ENCODE measurements at places on chromosomes 5 and 9.

GRCh38 chr9:107367727-107368502, 84.8 kb downstream of the RAD23B start:
- no peak for DNase-seq

GRCh38 chr9:78575771-78576170, 278.8 kb downstream of the PSAT1 start:
- DNase-seq: no peak

DNA sequence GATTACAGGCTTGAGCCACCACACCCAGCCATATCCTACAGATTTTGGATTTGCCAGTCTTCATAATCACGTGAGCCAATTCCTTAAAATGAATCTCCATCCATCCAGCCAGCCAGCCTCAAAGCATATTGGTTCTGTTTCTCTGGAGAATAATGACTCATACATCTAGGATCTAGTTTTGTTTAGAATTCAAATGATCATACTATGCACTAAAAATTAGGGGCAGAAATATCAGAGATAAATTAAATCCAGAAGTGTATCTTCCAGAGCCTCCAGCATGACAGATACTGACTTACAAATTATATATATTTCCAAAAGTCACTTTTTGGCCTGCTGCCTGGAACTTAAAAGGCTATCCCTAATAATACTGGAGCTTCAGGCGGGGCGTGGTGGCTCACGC, 119.1 kb upstream of the NR5A1 start:
- no peak for DNase-seq

DNA sequence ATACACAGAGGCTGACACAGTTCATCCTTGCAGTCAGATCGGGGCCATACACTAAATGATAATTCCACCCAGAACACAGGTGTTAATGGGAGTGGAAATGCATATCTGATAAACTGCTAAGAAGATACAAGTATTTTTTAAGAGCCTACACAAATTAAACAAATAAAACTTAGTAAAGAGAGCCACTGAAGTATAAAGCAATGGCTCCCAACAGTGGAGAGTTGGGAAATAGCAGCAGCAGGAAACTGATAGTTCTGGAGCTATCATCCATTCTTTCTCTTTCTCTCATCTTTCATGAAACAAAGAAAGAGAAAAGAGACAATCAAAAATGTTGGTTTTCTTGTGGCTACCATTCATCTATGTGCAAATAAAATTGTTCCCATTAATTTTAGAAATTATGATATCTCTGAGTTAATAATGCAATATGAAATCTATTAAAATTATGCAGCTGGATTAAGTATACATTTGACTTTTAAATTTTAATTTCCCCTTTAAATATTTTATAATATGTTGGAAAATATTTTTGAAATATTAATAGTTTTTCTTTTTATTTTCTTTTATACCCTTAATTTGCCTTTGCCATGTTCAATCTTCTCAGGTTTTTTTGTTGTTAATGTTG, 120.8 kb downstream of the EMB start:
- no peak for DNase-seq

DNA sequence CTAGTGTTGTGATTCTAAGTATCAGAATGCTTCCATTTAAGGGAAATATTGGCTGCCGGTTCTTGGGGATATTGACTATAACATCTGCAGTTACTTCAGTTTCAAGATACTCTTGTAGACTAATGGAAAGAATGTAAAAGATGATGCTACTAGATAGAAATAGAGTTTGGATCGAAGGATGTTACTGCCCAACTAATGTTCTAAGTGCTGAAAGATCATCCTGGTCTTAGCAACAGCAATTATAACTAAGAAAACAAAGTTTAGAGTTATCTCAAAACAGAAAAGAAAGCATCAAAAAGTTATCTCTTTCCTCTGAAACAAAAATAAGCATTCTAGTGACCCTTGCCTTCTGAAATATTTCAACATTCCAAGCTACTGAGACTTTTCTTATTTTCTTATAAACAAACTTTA, 49.9 kb downstream of the ITGA1 start:
- DNase-seq: no peak

GRCh38 chr5:132246806-132247205, 10.7 kb upstream of the PDLIM4 start:
- DNase-seq: no peak

Measured in CD4-positive, alpha-beta T cell (primary cell).